Activated T-helper 2 cell treated with anti-CD3 and anti-CD28 coated beads, Interferon-gamma antibody, Interleukin-2, Interleukin-4, amounts not matched to agents 10 μg/mL and 5 μg/mL and 100 μg/mL, durations not matched to agents 14 hours and 24 hours and 36 hours (primary cell): ENCODE measurements at places on chromosomes 1 and 21.

DNA sequence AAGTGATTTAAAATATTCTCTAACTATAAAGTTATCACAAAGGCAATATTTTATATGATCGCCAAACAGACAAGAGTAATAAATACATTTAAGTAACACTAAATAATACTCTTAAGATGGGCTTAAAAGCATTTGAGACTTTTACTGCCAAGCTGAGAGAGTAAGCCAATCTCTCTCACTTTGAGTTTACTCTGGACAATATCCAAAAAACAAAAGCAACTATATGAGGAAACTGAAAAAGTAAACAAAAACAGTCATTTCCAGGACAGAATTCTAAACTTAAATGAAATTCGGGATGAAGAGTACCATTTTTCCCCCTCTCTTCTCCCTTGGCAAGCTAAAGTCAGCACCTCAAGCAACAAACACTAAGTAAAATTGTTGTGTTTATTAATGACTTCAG is 173.2 kb downstream of the COP1 start:
- no peaks in the 10 kb centered on the region for H3K27me3 ChIP-seq
- peaks cover 6% of the 10 kb centered on the region for H3K4me1 ChIP-seq
- H3K36me3 ChIP-seq: peaks cover 47% of the 10 kb centered on the region
- H3K27ac ChIP-seq: no peak overlapping the region

- no peaks in the 10 kb centered on the region for H3K4me1 ChIP-seq
- DNase-seq: no peak
- no peak overlapping the region for H3K27ac ChIP-seq
- H3K27me3 ChIP-seq: no peaks in the 10 kb centered on the region
Measured at GRCh38 chr21:8993943-8994639, 1527.3 kb upstream of the TPTE start.

DNA sequence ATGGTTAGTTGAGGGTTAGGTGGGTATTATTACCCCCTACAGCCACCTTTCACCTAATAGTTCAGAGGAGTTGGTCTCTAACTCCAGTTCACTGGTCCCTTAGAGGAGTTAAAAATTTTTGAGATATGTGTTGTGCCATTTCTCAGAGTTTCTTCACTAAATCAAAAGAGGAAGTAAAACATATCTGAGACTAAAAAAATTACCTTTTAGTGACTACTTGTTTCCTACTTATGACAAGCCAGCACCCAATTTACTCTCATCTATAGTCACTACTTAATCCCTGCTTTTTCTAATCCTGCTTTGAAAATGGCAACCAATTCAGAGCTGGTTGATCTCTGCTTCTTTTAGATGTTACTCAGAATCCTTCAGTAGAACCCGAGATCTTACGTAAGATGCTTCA is 1316.8 kb upstream of the B3GALT2 start:
- DNase-seq: no peak
- no peak overlapping the region for H3K27ac ChIP-seq
- no peak overlapping the region for H3K4me3 ChIP-seq
- no peaks in the 10 kb centered on the region for H3K27me3 ChIP-seq

- H3K4me3 ChIP-seq: no peak overlapping the region
- no peak overlapping the region for H3K27ac ChIP-seq
- no peak for DNase-seq
- H3K4me1 ChIP-seq: no peaks in the 10 kb centered on the region
Measured at GRCh38 chr1:185964946-185965345, 230.8 kb downstream of the HMCN1 start.

- no peaks in the 10 kb centered on the region for H3K36me3 ChIP-seq
- H3K4me3 ChIP-seq: no peak overlapping the region
- no peak for DNase-seq
- H3K27ac ChIP-seq: no peak overlapping the region
Measured at GRCh38 chr1:177505905-177506590, 335.3 kb downstream of the BRINP2 start.

DNA sequence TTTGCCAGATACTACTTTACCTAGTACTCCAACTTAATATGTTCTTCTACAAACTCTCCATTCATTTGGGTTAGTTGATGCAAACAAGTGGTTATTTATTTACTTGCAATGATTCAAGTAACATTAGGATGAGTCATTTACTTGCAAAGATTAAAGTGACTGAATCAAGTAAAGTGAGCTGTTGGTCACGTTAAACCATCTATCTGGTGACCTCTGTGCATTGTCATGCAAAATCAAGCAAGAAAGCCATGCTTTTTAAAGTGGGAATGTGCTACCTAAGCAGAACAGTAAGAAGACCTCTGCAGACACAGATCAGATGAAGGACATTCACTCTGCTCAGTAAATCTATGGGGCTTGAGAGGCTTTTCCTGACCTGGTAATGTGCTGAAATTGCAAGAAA is 254.7 kb downstream of the LRRIQ3 start:
- H3K36me3 ChIP-seq: no peaks in the 10 kb centered on the region

DNA sequence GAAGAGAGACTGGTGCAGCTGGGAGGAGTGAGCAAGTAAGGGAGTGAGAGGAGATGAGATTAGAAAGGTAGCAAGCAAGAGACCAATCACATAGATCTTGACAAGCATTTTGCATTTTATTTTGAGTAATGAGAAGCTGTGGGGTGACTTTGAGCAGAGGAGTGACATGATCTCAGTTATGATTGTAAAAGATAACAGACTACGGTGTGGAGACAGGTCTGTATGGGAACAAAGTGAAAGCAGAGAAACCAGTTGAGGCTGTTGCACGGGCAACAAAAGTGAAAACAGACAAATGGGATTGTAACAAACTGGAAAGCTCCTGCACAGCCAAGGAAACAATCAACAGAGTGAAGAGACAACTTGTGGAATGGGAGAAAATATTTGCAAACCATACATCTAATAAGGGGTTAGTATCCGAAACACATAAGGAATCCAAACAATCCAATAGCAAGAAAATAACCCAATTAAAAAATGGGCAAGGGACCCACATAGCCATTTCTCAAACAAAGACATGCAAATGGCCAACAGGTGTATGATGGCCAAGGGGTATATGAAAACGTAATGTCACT is 68.4 kb downstream of the SNRPE start:
- no peak overlapping the region for H3K27ac ChIP-seq
- DNase-seq: no peak
- no peaks in the 10 kb centered on the region for H3K36me3 ChIP-seq
- no peaks in the 10 kb centered on the region for H3K27me3 ChIP-seq

DNA sequence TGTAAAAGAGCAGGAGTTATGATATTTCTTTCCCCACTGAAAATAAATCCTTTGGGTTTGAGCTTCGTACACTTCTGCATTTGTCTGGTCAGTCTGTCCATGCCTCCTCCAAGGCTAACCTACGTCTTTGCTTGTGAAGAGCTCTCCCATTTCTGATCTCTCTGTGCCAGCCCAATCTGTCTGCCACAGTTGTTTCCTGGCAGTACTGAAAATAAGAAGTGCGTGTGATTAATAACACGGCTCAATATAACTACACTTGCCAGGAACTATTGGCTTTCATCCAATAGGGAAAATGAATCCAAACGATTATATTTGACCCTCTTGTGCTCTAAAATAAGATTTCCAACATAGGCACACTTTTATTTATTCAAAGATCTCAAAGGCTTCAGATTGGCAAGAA is 19.2 kb upstream of the COL24A1 start:
- H3K4me3 ChIP-seq: no peak overlapping the region
- H3K27ac ChIP-seq: no peak overlapping the region
- H3K27me3 ChIP-seq: peaks cover 2% of the 10 kb centered on the region
- no peaks in the 10 kb centered on the region for H3K4me1 ChIP-seq
- no peaks in the 10 kb centered on the region for H3K36me3 ChIP-seq

DNA sequence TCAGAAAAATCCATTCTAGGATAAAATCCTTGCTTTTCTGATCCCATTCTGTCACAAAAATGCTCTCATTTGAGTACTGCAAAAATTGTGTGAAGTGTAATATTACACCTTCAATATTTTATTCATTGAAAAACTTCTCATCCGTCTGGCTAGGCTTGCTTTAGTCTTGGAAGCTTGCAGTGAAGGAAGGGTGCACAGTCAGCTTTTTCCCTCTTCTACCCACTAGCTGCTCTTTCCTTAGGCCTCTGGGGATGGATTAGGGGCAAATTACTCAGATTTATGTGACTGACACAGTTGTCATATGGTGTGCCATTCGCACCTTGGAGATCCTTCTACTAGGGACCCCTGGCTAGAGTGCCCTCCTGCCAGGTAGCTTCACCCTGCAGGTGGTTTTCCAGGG is 32.1 kb downstream of the OVAAL start:
- peaks cover 9% of the 10 kb centered on the region for H3K4me1 ChIP-seq
- no peak overlapping the region for H3K4me3 ChIP-seq
- no peak for DNase-seq

GRCh38 chr1:146035048-146035423 is 13.5 kb upstream of the HJV start:
- no peaks in the 10 kb centered on the region for H3K36me3 ChIP-seq
- H3K4me3 ChIP-seq: peak overlapping the region; percentile 97
- H3K4me1 ChIP-seq: peaks cover 39% of the 10 kb centered on the region
- no peak for DNase-seq

GRCh38 chr1:85289848-85290335 is 13.5 kb upstream of the BCL10 start:
- H3K4me3 ChIP-seq: no peak overlapping the region
- peaks cover 7% of the 10 kb centered on the region for H3K4me1 ChIP-seq
- DNase-seq: no peak
- H3K36me3 ChIP-seq: no peaks in the 10 kb centered on the region
- H3K27ac ChIP-seq: no peak overlapping the region
- peaks cover 47% of the 10 kb centered on the region for H3K27me3 ChIP-seq
